ENCODE measurements at places on chromosomes 4 and X.

DNA sequence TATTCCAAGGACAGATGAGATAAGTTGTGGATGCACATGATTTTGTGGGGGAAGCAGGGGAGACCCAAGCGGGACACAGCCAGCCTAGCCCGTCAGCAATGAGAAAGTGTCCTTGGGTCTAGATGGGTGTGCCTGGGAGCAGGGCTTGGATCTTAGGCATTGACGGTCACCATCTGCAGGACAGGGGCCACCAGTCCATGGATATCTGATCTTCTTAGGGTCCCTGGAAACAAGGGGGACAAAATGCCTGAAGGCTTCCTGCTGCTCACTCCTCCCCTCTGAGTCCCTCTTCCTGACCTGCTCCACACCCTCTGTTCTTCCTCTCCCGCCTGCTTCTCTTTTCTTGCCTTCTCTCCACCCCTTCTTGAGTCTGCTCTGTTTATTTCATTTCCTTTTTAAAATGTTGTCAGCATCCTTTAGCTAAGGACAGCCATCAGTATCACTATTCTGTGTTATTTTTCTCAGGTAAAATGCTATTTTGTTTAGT lies 298.4 kb downstream of the RAPGEF2 start:
- DNase-seq, result no peak

GRCh38 chr4:108492816-108493595 lies 127.4 kb upstream of the RPL34 start:
- DNase-seq, result peak; percentile 41

DNA sequence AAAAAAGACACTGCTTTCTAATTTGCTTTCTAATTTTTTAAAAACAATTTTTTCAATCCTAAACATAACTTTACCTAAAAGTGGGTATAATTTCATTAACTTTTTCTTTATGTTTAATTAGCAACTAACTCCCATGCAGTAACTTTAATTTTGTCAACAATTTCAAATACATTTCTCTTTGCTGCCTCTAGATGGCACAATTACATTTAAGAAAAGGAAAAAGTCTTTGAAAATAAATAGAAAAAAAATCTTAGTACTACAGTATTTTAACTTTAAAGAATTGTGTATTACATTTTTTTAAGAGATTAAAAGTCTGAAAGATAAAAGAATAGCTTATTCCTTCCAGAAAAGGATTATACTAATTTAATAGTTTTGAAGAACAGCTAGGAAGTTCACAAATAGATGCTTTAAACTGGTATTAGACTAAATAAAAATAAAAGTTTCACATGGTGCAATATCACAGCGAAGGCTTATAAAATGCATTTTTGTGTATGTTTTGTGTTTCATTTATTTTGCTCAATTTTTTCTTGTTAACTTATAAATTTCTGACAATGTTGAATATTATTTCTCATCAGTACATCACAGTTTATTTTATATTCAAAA lies 105.1 kb downstream of the ADGRA3 start:
- DNase-seq, result peak; percentile 17

DNA sequence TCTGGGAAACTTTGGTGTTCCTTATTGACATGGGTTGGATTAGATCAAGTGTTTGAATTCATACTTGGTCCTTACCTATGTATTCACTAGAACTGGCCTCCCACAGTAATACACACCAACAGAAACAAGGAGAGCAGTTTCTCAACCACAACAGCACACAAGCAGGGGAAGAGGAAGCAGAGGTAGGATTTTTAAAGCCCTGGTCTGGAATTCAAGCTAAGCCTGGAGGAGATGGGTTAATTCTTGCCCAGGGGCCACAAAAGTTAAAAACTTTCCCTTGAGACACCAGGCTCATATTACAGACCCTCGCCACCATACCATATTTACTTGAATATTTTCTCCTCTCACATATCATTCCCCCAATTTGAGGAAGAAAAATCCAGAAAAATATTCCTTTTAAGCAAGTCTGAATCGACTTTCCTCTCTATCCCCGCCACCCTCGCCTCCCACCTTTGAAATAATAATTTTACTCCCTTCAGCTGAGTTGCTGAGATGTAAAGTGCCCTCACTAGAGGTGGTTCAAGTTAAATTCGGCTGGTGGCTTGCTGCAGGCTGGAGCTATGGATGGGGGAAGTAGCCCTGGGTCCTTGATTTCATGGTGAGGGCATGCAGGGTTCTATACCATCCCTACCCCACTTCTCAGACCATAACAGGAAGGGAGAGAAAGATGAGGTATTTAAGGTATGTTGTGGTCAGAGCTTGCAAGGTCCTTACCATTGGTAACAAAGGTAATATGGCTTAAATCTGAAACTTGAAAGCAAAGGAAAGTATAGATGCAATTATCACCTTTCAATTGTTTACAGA lies 440.2 kb downstream of the INPP4B start:
- DNase-seq, result no peak

GRCh38 chrX:10045327-10046000 lies 78.3 kb downstream of the CLDN34 start:
- no peak for DNase-seq
